Activated T-cell treated with anti-CD3 and anti-CD28 coated beads for 48 hours (primary cell): ENCODE measurements at places on chromosomes 5 and 9.

- no peak for DNase-seq
Observed at GRCh38 chr9:126822278-126822677, 17.4 kb downstream of the ZBTB43 start.

- DNase-seq, result no peak
Observed at GRCh38 chr9:118533101-118533500, 828.9 kb downstream of the TLR4 start.

- no peak for DNase-seq
Observed at GRCh38 chr9:134290603-134291451, 35.4 kb upstream of the RXRA start.

- DNase-seq, result no peak
Observed at GRCh38 chr9:27212191-27212590, 84.8 kb downstream of the EQTN start.

DNA sequence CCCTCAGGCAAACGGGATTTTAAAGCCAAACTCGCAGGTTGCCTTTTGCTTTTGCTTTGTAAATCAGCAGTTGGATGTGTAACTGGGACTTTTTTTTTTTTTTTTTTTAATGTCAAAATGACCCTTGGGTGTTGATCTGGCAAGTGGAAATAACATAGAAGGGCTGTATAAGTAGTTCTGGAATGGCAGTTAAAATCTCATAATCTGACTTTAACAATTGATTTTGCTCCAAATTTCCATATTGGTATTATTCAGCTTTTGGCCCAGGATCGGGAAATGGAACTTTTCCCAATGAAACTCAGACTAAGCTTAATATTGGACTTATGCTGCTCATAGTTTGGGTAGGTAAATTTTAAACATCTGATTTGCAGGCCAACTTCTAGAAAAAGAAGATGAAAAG, 346.8 kb upstream of the NUDT12 start:
- no peak for DNase-seq

GRCh38 chr5:115686738-115687074, 60.9 kb upstream of the TMED7 start:
- DNase-seq, result no peak

GRCh38 chr5:33969572-33970452, 14.7 kb downstream of the SLC45A2 start:
- no peak for DNase-seq

DNA sequence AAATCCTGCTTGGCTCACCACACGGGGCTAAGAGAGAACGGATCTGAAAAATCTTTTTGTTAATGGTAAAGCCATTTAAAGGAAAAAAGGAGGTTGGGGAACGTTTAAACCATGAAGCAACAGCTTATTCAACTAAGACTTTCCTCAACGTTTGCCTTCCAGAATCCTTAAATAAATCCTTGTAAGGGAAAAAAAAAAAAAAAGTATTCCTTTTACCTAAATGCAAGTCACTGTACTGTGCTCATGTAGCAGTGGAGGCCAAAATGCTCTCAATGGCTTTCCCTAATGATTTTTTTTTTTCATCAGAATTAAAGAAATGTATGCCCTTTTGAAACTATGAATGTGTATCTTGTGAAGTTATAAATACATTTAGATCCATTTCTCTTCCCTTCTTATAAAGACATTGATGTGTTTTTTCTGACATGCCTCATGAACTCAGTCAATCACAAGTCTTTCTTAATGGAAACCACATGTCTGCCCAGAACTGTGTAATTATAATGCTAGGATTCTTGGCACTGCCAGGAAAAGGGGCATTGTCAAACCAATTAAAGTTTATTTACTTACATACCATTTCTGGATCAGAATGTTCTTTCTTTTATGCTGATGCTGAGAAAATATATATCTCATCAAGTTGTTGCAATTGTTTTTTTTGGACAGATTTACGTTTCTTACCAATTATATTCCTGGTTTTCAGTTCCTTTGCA, 107.5 kb downstream of the EBF1 start:
- no peak for DNase-seq

- no peak for DNase-seq
Observed at GRCh38 chr5:32726086-32726557, 15.0 kb downstream of the NPR3 start.

GRCh38 chr5:80837679-80838078, 122.5 kb upstream of the RASGRF2 start:
- peak; percentile 17 for DNase-seq

DNA sequence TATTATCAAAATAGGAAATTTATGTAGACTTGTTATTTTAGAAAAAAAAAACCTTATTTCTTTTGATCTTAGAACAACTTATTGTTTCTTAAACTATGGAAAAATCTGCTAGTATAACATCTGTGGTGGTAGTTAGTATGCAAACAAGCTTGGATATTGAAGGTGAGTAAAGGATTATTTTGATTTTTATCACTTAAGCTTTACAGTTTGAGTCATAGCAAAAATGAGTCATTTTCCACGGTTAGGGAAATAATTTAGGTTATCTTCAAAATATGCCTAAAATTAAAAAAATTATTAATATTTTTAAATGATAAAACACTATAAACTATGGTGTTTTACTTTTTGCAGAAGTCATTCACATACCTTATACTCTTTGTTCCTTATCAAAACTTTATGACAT, 107.2 kb upstream of the DHFR start:
- no peak for DNase-seq

- no peak for DNase-seq
Observed at GRCh38 chr5:82364497-82364896, 86.3 kb upstream of the RPS23 start.

DNA sequence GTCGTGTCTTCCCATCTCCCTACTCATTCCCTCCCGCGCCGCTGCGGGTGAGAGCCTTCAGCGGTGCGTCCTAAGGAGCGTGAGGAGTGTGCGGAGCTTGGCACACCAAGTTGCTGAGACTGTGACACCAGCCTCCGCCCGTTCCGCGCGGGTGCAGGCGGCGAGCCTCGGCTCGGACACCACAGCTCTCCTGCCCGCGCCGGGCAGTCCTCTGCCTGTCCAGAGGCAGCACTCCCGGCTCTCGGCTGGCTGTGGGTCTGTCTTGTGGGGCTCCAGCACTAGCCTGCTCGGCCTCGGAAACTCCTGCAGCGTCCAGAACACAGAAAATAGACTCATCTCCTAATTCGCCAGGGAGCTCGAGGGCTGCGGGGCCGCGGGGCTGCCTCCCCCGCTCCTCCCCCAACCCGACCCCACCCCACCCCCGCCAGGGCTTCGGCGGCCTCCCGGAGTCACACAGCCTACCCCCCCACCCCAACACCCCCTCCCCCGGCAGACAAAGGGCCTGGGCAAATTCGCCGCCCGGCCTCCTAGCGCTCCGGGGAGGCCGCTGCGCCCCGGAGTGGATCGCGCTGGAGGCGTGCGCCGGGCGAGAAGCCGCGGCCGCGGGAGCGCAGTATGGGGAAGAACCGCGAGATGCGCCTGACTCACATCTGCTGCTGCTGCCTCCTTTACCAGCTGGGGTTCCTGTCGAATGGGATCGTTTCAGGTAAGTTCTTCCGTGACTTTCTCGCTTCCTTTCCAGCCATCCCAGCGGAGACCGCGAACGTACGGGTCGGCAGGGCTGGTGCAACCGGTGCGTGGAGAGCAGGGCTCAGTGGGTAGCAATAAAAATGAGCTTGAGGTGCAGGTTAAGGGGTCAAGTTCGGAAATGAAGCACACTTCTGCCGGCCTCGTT, at the start of gene ADAMTS19:
Gene ADAMTS19 (plus strand): TSS at position 522 of the 895 bp plus-strand sequence. CDS start 94 bp downstream, at position 616.
- DNase-seq, result no peak

GRCh38 chr5:122434205-122434970, 122.4 kb downstream of the SNCAIP start:
- no peak for DNase-seq

DNA sequence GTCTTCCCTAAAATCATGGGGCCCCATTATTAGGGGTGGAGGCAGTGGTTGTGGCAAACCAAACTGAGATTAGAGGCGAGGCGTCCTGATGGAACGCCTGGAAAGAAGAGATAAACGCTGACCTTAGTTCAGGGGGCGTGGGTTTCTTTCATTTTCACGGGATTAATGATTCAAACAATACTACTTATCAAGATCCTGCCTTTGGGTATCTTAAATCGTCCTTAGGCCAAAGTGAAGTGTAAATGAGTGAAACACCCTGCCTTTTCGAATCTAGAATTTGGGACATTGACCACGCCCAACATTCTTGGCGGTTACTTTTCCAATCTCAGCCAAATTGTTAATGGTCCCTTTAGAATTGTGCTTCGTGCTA, 1.0 kb upstream of the UBTD2 start:
- DNase-seq, result peak; percentile 6

DNA sequence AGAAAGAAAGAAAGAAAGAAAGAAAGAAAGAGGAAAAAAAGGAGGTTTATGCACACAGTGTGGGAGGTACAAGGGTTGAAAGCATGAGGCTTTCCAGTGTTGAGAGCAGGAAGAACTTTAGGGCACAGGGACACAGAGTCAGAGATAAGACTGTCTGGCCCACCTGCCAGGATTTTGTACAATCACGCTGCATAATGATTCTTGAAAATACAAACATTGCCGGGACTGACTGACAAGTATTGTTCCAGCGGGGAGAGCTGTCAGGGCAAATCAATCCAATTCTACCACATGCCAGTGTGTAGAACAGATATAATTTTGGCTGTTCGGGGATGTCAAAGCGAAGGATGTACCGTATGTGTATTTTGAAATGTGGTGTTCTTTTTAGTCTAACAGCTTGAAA, 254.7 kb downstream of the NTRK2 start:
- DNase-seq, result no peak

GRCh38 chr5:113059232-113060040, 82.8 kb downstream of the DCP2 start:
- no peak for DNase-seq

- no peak for DNase-seq
Observed at GRCh38 chr9:14453286-14453685, 139.3 kb upstream of the NFIB start.

DNA sequence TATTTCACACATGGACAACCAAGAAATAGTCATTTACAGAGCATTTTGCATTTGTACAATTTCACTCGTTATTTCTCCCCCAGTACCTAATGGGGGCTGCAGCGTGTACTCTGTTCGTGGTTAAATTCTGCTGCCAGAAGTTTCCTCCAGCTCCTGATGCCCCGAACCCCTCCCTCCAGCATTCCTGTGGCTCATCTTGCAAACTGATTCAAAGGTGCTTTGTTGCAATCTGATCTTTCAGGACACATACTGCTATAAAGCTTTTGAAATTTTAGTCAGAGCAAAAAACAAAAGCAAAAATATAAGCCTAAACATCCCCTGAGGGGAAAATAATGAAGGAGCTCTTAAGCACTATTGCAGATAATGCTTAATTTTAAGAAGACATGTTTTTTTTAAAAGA, 27.7 kb downstream of the UBLCP1 start:
- DNase-seq, result no peak

GRCh38 chr9:128360826-128361225, 10.3 kb upstream of the URM1 start:
- DNase-seq, result no peak

GRCh38 chr9:114591849-114592248, 4.3 kb downstream of the ATP6V1G1 start:
- DNase-seq, result no peak

GRCh38 chr9:99185934-99186333, 35.8 kb downstream of the ALG2 start:
- DNase-seq, result no peak

GRCh38 chr5:142670804-142671203, 15.1 kb downstream of the FGF1 start:
- no peak for DNase-seq

GRCh38 chr5:6659941-6660684, 26.9 kb downstream of the SRD5A1 start:
- no peak for DNase-seq

GRCh38 chr9:38047301-38048251, 21.5 kb downstream of the SHB start:
- no peak for DNase-seq

DNA sequence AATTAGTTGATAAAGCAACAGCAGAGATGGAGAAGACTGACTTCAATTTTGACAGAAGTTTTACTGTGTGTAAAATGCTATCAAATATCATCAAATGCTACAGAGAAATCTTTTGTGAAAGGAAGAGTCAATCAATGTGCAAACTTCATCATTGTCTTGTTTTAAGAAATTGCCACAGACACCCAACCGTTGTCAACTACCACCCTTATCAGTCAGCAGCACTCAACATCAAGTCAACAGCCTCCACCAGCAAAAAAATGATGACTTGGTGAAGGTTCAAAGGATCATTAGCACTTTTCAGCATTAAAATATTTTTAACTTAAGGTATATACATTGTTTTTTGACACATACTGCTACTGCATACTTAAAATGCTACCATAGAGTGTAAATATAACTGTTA, 888.8 kb downstream of the CDH18 start:
- no peak for DNase-seq

- no peak for DNase-seq
Observed at GRCh38 chr5:31966936-31967335, 207.2 kb downstream of the GOLPH3 start.

DNA sequence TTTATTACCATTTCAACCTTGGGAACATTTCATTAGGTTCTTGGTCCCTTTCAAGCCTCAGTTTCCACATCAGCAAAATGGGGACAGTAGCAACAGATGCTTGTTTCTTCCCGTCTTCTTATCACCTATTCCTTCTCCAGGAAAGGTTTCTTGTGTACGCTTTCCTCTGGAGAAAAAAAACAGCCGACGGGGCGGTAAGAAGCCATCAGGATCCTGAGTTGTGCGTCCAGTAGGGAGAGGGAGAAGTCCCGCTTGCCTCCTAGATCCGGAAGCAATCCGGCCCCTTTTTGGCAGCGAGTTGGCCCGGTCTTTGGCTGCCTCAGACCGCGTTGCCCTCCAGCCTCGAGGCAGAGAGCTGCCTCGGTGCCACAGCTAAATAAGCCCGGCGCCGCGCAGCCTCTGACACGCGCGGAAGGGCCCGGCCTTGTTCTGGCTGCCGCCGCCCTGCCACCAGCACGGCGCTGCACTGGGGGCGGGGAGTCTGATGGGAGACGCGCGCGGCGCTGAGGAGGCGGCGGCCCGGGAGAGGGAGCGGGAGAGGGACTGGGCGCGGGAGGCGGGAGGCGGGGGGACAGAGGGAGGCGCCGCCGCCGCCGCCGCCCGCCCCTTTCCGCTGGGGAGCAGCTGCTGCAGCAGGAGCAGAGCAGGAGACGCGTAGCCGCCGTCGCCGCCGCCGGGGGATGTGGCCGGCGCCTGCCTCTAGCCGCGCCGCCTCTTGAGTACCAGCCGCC, at the start of gene SLC44A1:
Gene SLC44A1 (plus strand): TSS at position 649 of the 731 bp plus-strand sequence. CDS start 218 bp downstream, outside the sequence.
- DNase-seq, result peak; percentile 93

- DNase-seq, result no peak
Observed at GRCh38 chr5:29262339-29263123, 1931.0 kb upstream of the CDH6 start.

GRCh38 chr9:29439961-29440360, 1866.7 kb upstream of the C9orf72 start:
- DNase-seq, result no peak

DNA sequence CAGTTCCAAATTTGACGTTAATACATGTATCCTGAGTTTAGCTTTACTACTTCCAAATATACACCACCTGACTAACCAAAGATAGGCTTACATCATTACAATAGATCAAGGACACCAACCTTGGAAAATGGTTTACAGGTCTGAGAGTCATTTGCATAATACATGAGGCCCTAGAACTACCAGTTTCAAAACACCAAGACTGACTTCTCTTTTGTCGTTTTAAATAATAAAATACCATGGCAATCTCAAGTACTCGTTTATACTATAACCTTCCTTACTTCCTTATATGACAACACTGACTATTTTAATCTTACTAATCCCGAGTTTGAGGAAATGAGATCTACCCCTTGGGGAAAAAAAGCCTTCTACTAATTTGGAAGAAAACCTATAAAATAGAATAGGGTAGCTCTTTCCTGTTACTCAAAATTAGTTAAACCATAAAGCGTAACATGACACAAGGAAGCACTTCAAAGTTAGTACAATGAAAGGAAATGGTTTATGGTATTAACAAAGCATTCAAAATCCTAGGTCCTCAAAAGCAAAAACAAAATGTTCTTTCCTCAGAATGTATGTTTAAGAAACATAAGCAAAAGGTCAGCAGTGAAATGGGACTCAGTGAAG, 42.1 kb downstream of the UBQLN1 start:
- no peak for DNase-seq
